ENCODE measurements at places on chromosomes 2 and 18.

DNA sequence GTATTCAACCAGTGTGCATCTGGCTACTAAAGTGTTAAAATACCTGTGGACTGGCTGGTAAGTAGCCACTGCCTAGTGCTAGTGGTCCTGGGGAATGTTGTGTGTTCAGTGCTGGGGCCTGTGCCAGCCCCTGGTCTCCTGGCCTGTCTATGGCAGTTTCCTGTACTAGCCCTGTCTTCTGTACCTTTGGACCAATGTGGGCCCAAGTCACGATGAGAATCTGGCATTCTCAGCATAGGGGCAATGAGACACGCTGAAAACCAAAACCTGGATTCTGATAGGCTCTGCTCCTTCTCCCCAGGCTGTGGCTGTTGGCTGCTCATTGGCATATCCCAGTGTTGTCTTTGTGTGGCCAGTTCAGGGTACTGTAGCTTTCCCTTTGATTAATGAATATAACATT lies 170.4 kb downstream of the PTPRM start:
- H3K27ac ChIP-seq = no peak overlapping the region
- H3K36me3 ChIP-seq = peaks cover 23% of the 10 kb centered on the region
- no peak overlapping the region for H3K4me3 ChIP-seq
- H3K27me3 ChIP-seq = peaks cover 3% of the 10 kb centered on the region

GRCh38 chr2:238379096-238379810 lies 47.5 kb upstream of the ASB1 start:
- no peaks in the 10 kb centered on the region for H3K27me3 ChIP-seq
- H3K36me3 ChIP-seq = peaks cover 40% of the 10 kb centered on the region
- DNase-seq = no peak

- H3K27ac ChIP-seq = no peak overlapping the region
- H3K36me3 ChIP-seq = no peaks in the 10 kb centered on the region
- no peak for DNase-seq
Measured at GRCh38 chr2:182372661-182373060, 54.2 kb downstream of the PDE1A start.

- no peak for DNase-seq
- no peak overlapping the region for H3K27ac ChIP-seq
- no peak overlapping the region for H3K4me3 ChIP-seq
- no peaks in the 10 kb centered on the region for H3K27me3 ChIP-seq
- H3K36me3 ChIP-seq = peaks cover 49% of the 10 kb centered on the region
Measured at GRCh38 chr2:86174445-86174844, 20.8 kb downstream of the IMMT start.

DNA sequence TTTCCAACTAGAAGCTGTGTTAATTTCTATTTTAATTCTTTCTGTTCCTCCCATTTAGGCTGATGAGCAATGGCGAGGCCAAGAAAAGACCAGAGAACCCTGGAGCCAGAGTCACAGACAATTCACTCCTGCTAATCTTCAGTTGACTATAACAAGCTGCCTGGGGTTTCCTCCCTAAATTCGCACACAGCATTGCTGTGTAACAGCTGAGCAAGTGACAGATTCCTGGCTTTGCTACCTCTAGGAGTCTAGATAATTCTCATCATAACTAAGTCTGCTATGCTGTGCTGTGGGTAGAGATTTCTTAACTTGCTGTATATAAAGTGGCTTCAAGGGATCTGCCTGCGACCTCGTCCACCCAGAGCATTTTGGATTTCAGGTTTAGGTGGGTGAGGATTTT lies 131.3 kb upstream of the REV1 start:
- no peak for DNase-seq
- H3K27ac ChIP-seq = peak overlapping the region; percentile 10
- no peak overlapping the region for H3K4me3 ChIP-seq
- peaks cover 82% of the 10 kb centered on the region for H3K4me1 ChIP-seq

Measured in nephron progenitor cell (in vitro differentiated cells).